IMR-90 (cell line): ENCODE measurements at places on chromosomes 4 and X.

DNA sequence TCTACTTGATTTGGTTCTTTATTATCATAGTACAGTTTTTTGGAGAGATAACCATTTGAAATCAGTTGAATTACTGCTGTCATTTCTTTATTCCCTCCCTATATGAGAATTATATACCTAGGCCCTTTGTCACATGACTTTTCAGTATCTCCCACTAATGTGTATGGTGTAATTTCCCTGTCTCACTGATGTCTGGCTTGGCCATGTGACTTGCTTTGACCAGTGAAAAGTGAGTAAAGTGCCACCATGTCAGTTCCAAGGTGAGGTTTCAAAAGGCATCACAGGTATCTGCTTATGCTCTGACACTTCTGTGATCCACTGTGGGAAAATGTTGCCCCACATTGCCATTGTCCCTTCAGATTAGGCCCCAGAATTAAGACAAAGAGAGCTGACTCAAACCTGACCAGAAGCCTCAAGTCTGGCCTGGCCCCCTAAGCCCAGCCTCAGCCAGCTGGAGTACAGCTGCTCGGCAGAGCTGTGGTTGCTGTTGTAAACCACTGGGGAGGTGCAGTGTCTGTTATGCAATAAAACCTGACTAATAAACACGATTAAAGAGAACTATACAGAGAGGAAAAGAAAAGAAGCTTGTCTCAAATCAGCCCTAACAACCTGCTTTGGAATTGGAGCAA lies 27.5 kb downstream of the SETD7 start:
- DNase-seq: peak; percentile 96

DNA sequence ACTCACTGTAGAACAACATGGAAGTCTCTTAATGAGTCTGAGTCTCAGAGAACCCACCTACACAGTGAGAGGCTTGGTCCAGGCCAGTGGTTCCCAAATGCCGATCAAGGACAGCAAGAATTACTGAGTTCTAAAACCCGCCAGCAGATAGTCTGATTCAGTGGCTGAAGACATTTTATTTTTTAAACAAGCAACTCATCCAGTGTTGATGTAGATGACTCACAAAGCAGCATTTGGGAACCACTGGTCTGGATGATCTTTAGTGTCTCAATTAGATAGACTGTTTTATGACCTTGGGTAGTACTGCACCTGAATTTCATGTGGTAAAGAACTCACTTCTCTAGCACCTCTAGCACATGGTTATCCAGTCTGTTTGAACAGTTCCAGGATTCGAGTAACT lies 193.6 kb downstream of the FBXW7 start:
- peak; percentile 72 for DNase-seq

- DNase-seq: peak; percentile 5
Measured at GRCh38 chr4:60216752-60217151, 983.4 kb upstream of the ADGRL3 start.

GRCh38 chrX:39955625-39956024 lies 142.1 kb downstream of the BCOR start:
- no peak for DNase-seq

DNA sequence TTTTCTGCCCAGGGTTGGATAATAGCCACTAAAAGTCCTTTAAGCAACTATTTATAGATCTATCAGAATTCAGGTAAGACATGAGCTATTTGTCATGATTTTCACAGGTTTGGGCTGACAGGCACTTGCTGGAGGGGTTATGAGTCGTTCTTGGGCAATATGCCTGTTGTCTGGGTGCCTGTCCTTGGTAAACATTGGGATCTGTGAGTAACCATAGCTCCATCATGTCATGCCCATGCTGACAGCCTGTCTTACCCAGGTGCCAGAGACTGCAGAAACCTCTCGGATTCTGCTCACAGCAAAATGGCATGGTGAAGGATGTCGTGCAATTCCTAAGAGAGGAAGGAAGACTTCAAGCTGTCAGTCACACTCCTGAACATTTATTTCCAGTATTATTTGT lies 116.0 kb upstream of the PUDP start:
- DNase-seq: no peak

DNA sequence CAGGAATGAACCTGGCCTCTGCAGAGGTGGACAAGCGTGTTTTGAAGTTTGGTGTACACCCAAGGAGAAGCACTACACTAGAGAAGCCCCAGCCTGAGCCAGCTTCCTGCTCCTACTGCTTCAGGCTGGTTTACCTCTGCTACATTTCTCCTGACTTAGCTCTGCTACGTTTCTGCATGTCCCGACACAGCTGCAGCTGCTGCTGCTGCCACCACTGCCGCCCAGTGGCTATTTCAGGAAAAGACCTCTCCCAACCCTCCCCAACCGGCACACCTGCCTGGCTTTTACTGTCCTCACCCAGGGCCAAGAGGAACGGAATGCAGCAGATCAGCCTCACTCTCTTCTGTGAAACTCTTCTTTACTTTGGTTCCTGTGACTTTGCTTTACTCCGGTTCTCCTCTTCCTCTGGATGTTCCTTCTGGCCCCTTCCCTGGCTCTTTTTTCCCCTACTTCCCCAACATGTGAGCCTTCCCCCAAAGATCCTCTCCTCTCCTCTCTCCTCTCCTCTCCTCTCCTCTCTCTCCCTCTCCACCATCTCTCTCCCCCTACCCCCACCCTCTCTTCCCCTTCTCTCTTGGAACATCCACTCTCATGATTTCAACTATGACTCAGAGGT lies 3.1 kb upstream of the P2RY4 start:
- peak; percentile 28 for DNase-seq

GRCh38 chrX:71439896-71440295 lies 73.7 kb downstream of the TAF1 start:
- no peak for DNase-seq

GRCh38 chr4:145066063-145066501 lies 31.9 kb downstream of the ANAPC10 start:
- DNase-seq: no peak
